ENCODE measurements at places on chromosomes 1 and 21.

DNA sequence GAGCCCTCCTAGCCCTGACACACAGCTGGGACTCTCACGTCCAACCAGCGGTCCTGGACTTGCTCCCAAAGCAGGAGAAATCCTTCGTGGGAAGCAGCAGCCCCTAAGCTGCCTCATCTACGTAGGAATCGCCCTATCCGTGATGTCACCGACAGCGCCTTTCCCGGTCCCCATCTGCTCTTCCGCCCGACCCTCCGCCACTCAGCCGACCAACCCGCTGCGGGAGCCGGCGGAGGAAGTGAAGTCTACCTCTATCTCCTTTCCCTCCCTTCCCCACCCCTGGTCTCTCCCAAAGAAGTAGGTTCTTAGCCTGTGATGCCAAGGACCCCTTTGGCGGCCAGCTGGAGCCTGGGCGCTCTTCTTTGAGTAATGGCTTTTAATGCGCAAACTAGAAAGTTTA lies 272.1 kb downstream of the FAM72C start:
- DNase-seq, result no peak

DNA sequence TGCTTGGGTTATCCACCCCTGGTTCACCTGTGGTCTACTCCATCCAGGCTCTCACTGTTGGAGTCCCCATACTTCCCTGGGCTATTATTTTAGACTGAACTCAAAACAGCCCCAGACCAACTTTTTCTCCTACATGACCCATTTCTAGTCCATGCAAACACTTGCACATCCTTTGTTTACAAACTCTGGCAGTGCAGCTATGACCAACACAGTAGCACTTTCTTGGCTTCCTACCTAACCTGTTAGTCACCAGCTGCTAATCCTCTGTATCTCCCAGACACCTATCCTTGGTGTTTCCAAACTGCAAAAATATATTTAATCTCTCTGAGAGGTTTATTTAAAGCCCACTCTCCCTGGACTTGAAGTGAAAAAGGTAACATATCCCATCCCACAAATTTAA lies 90.8 kb downstream of the DDAH1 start:
- no peak for DNase-seq

DNA sequence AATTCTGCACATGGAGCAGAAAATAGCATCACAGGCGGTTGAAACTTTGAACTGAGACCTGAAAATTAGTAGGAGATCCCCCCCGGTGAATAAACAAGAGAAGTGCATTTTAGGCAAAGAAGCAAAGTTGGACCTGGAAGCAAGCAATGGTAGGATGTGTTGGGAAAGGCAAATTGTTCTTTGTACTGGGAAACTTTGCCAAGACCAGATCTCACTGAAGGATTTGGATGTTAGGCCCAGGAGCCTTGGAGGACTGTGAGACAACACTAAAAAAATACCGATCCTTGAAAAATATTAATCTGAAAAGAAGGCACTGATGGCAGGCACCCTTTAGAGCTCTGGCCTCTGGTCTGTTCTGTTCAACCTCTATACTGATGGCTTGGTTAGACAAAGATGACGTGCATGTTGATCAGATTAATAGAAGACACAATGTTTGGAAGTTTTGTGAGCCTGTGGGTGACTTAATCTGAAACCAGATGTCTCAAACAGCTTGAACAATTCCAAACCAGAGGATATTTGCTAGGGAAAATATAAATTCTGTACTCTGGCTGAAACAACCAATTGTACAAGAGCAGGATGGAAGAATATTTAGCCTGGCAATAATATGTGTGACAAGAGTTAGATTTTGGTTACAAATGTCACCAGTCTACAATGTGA lies 108.4 kb downstream of the ROR1 start:
- DNase-seq, result no peak

DNA sequence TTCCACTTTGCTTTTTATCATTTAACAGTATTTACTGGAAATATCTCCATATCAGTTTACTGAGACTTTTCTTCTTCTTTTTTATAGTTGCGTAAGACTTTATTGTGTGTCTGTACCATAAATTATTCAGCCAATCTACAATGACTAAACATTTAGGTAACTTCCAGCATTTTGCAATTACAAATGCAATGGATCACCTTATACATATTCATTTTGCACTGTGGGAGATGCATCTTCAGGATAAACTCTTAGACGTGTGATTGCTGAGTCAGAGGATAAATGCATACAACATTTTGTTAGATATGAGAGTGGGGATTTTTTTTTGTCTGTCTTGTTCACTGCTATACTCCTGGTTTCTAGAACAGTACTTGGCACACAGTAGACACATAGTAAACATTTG lies 95.7 kb upstream of the GCLM start:
- DNase-seq, result no peak

DNA sequence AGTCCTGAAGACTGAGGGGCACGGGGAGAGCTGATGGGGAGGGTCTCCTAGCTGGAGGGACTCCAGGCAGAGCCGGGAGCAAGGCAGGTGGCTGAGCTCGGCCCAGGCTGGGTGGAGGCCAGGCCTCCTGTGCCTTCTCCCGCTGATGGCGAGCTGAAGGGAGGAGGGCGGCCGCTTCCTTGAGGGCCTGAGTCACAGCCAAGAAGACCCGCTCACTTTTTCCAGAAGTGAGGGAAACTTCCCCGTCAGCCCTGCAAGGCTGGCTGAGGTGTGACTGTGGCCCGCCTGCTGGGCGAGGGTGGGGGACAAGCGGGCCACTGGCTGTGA lies 1.7 kb upstream of the VWA1 start:
- DNase-seq, result no peak

DNA sequence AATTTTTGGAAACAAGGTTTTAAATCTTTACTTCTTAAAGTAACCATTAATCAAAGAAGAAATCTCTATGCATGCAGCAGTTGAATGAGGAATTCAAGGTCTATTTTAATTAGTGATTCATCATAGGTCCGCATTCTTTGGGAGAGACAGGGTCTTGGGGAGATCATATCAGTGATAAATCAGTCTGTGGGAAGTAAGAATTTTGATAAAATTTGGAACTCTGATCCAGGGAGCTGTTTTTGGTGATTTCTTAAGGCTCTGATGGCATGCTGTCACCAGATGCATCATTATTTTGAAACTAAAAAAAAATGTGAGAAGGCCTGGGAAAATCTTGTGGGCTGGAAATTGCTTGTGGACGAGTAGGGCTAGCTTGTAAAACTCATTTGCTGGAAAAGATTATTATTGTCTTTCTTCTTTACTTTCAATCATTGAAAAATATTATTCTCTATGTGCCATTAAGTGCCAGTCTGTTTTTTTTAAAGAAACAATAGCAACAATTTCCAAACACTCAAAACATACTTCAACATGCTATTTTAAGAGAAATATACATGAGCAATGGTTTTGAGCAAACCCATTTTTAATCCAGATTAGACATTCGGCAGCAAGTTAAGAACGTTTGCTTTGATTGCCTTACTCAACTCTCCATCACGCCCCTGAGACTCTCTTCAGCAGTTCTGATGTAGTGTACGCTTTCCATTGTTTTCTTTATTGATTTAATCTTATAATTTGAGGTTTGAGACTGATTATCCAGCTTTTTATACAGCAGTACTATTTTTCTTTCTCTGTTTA lies 62.6 kb downstream of the ZBTB18 start:
- no peak for DNase-seq

- DNase-seq, result no peak
Observed at GRCh38 chr1:55626326-55626725, 411.2 kb upstream of the USP24 start.

DNA sequence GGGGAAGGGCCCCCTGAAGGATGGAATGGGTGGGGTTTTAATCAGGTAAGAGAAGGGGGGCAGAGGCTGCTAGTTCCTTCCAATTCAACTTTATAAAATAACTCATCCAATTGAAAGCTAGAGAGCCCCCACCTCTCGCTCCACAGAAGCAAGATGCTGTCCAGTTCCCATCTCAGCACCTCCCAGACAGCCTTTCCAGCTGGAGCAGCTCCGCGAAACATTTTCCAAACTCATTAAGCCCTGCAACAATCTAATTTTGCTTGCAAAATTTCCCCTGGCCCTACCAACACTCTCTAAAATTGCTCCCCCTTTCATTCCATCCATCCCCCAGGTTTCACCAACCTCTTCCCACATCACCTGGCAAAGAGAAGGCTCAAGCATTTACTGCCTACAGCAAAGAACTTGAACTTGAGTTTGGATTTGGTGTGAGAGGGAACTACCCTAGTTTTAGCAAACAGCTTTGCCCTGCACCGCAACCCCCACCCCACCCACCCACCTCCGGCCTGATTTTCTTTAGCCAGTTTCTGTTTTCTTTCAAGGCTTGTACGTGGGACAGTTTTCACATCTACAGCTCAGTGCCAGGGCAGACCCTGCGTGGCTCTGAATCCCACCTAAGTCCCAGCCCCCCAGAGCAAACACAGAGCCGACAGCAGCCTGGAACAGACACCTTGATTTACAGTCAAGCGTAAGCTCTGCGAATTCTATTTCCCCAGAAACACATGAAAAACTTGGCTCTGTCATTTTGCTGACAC lies 46.7 kb downstream of the SYF2 start:
- DNase-seq, result no peak

All from activated T-cell treated with anti-CD3 and anti-CD28 coated beads, Interleukin-2, amount 50 U/mL, for 1 hour (primary cell).